CD4-positive, alpha-beta T cell treated with Interleukin-15 for 4 hours (primary cell): ENCODE measurements at places on chromosomes 3 and 15.

DNA sequence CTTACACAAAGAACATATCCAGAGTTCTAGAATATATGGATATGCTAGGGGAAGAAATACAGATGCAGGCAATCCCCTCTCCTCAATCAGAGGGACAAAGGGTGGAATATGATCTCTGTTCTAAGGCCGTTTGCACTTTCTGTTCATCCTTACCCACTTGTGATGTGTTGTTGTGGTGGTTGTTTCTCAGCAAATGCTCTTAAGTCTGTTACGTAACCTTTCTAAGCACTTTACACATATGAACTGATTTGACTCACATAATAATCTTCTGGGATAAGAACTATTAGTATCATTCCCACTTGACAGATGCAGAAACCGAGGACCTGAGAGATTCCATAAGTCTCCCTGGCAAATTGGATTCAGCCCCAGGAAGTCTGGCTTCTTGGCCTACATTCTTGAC lies 40.5 kb downstream of the NGRN start:
- DNase-seq, result no peak

GRCh38 chr3:7385635-7386034 lies 524.7 kb downstream of the GRM7 start:
- DNase-seq, result no peak

GRCh38 chr3:37144806-37145205 lies 29.6 kb downstream of the LRRFIP2 start:
- no peak for DNase-seq

DNA sequence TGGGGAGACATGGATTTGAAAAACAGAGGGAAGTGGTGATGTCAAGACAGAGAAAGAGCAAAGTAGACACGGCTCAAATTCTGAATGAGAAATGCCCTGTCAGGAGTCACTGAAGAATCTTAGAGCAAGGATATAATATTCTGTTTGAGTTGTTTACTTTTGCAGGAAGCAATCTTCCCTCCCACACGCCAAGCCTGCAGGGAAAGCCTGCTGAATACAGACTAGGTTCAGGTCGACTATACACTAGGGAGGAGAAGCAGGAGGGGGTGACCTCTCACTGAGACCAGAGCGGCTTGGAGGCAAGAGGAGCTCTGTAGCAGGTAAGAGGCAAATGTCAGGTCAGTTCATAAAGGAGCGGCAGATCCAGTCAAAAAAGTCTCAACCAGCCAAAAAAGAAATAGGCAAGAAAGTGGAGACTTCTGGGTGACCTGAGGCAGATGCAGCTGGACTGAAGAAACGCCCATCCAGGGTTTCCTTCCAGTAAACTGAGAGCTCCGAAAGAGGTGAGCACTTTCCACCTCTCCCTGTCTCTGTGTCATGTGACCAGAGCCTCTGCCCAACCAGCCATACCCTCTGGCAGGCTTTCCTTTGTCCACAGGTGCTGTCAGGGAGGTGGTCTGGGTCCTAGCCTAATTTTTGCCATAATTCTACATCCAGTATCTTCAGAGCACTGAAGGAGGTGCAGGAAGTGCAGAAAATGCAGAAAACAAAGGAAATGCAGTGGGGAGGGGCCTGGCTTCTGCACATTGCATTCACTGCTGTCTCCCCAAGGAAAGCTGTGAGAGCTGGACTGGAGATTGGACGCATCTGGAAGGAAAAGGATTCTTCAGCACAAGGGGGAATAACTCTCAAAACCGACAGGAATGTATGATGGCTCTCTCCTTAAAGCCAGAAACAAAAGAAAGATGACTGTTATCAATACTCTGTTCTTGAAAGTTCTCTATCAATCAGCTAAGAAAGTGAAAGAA lies 37.8 kb upstream of the CTXND1 start:
- DNase-seq, result no peak

DNA sequence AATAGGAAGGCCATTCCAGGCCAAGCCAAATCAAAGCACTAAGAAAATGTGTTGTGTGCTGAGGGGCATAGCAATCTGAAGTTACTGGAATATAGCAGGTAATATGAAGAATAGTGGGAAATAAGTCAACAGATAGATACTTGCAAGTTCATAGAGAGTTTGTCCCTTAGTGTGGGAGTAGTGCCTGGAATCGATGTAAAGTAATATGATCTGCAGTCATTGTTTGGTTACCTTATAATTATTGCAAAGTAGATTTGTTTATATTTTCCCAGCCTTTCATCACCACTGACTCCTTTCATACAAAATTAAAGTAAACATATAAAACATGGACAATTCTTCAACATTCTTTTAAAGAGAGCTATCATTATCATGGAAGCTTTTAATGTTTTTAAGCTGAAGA lies 420.9 kb upstream of the NECTIN3 start:
- no peak for DNase-seq

GRCh38 chr3:153617463-153617862 lies 455.4 kb downstream of the RAP2B start:
- DNase-seq, result no peak

DNA sequence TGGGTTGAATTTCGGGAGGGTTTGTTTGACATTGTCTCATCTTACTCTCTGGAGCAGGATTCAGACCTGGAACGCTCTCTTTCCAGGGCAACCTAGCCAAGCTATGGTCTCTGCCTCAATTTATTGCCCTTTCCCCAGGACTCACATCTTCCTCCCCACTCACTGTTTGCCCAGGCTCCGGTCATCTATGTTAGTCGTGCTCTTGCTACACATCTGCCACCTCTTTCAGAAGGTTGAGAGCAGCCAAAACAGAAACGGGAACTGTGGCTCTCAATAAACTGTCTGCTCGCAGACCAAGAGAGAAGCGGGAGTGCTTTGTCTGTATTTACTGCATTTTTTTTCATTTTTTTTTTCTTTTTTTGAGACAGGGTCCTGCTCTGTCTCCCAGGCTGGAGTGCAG lies 81.6 kb downstream of the ST6GAL1 start:
- DNase-seq, result no peak

GRCh38 chr15:96540283-96540682 lies 209.8 kb downstream of the NR2F2 start:
- DNase-seq, result no peak

GRCh38 chr3:59798372-59799086 lies 748.7 kb upstream of the CFAP20DC start:
- DNase-seq, result no peak

- DNase-seq, result no peak
These were observed 31.1 kb downstream of the TMEM212 start for GRCh38 chr3:171874251-171874681.

DNA sequence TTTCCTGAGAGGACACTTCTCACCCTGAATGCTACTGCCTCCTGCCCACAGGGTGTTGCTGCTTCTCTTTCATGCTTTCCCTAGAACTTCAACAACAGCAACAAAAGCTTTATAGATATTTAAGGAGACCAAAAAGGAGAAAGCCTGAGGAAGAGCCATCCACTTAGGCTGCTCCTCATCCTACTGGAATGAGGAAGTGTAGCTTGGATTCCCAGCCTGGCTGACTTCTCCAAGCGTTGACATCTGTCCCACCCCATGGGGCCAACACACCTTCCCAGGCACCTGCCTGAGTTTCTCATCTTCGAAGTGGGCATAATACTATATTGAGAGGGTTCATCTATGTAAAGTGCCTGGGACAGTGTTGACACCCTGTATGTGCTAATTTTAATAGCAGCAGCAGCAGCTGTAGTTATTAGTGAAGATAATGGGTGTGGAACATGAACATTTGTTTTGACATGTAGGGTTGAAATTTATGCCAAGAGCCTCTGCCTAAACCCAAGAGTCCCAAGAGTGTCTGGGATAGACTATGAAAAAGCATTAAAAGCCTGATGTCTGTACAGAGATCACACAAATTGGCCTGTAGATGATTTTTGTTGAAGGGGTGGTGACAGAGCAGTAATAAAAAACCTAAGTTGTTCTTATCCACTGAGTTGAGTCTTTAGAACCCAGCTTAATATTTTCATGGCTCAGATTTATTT lies 96.5 kb upstream of the PIAS1 start:
- no peak for DNase-seq

DNA sequence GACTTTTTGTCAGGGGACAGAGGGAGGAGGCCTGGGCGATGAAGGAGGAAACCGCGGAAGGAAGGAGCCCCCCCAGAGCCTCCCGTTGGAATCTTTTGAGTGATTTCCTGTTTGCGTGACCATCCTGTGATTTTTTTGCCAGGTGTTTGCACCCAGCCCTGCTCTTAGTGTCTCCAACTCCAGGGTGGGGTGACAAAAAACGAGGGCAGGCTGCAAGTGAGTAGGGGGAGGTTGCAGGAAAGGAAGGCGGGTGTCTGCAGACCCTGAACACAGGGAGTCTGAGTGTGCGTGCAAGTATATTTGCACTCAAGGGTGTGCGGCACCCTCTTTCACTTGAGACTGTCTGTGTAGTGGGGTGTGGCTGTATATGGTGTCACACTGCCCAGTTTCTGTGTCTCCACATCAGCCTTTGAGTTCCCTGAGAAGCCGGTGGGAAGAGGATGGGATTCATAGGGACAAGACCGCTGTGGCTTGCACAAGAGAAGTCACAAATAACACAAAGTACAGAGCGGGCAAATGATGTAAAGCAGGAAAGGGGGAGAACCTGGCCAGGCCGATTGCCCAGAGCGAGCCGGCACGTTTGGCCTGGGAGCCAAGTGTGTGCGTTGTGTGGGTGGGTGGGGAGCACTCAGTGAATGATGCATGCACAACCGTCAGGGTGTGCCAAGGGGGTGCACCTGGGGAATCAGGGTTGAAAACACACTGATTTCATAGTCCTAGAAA lies 6.6 kb downstream of the ISLR2 start:
- DNase-seq, result no peak

- no peak for DNase-seq
These were observed 7.4 kb downstream of the APPL1 start for GRCh38 chr3:57234613-57235575.

DNA sequence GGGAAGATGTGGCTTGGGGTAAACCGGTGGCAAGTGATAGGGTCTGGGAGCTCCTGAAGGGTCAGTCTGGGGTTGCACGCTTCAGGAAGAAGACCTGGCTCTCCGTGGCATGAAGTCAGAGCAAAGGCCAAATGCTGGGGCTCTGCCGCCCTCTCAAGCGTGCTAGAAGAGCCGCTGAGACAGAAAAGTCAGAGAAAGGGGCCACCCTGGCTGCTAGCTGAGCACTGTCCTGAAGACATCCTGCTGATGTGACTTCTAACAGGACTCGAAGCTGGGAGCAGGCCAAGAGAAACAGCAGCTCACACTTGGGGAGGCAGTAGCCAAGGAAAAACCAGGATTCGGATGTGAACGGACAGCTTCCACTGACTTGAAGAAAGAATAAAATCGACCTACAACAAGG lies 270.4 kb downstream of the OCA2 start:
- no peak for DNase-seq

DNA sequence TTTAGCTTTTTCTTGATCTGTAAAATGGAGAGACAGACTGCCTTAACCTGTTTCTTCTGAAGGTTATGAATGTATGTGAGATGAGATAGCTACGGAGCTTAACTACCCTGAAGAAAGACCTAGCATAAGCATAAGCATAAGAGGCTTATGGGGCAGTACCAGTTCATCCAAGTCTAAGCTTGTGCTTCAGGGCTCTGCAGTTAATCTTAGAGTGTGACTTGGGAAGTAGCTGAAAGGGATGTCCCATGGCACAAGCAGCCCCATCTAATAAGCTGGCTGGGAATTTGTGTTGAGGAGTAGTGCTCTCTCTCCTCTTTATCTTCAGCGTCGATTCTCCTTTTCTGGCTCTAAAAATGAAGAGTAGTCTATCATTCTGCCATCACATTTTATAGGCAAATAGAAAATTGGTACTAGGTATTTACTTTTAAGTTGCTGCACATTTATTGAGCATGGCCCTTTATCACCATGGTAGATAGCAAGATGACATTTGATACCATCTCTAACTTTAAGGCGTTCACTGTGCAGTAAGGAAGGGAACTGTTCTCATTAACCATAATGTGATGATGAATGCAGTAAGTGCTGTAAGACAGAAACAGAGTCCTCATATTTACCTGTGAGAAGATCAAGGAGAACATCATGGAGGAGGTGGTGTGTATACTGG lies 174.5 kb upstream of the LRRFIP2 start:
- DNase-seq, result no peak

DNA sequence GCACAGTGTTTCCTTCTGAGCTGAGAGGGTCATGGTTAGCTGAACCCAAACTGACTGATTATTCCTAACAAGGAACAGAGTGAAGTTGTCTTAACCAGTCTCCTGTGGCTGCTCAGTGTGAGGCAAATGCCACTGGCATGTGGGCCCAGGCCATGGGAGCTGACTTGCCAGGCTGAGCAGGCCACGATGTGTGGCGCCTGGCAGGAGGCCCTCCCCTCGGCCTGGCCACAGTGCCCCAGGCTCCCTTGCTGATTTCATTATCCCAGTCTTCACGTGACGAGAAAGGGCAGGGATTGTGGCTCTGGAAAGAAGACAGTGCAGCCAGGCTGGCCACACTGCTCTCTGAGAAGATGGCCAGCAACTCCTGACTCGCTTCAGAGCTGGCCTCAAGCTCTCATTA lies 58.8 kb downstream of the SLCO2A1 start:
- no peak for DNase-seq

DNA sequence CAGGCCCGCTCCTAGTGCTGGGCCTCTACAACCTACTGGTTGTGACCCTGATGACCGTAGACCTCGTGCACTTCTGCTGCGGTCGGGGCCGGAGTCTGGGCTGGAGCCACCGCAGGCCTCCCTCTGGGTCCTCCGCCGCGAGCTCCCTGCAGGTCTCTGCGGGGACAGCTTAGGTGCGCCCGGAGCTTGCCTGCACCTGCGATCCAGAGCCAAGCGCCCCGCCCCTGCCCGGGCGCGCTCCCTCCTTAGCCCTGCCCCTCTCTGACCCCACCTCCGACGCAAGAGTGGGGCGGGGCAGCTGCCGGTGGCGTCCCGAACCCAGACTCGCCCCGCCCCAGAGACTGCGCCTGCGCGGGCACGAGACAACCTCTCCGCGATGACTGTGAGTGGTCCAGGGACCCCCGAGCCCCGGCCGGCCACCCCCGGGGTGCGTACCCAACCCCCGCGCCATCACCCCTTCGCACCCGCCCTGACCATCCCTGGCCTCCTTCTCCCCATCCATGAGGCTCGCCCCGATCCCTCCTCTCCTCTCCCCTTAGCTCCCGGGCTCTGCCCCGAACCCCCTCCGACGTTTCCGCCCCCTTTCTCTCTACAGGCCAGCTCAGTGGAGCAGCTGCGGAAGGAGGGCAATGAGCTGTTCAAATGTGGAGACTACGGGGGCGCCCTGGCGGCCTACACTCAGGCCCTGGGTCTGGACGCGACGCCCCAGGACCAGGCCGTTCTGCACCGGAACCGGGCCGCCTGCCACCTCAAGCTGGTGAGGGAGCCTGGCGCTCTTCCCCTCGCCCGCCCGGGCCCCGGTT lies at the start of gene UNC45A:
UNC45A (plus strand) TSS at position 337 of the 803 bp plus-strand sequence; CDS start at position 377, 40 bp downstream.
- peak; percentile 95 for DNase-seq

- DNase-seq, result no peak
These were observed 50.1 kb downstream of the C3orf20 start for GRCh38 chr3:14725013-14725412.

GRCh38 chr15:85318048-85318731 lies 62.2 kb upstream of the AKAP13 start:
- DNase-seq, result peak; percentile 58
